Breast epithelium (tissue), 4 donors: ENCODE measurements at places on chromosomes 5 and 9.
A peak's percentile ranks its signal among the peaks of the same experiment; 100 is the strongest.

GRCh38 chr9:87546704-87547103, 49.0 kb downstream of the DAPK1 start:
- no peaks in the 10 kb centered on the region for H3K4me1 ChIP-seq
- H3K36me3 ChIP-seq = no peaks in the 10 kb centered on the region
- H3K27me3 ChIP-seq = peaks cover 3% of the 10 kb centered on the region
- no peak overlapping the region for H3K4me3 ChIP-seq

GRCh38 chr5:55855509-55855908, 4.4 kb downstream of the IL31RA start:
- H3K27me3 ChIP-seq = no peaks in the 10 kb centered on the region
- no peak overlapping the region for H3K27ac ChIP-seq
- H3K4me1 ChIP-seq = no peaks in the 10 kb centered on the region
- H3K4me3 ChIP-seq = no peak overlapping the region

- no peak for DNase-seq
- H3K27me3 ChIP-seq = no peaks in the 10 kb centered on the region
- no peaks in the 10 kb centered on the region for H3K4me1 ChIP-seq
- H3K27ac ChIP-seq = no peak overlapping the region
- no peaks in the 10 kb centered on the region for H3K36me3 ChIP-seq
- no peak overlapping the region for H3K4me3 ChIP-seq
These were observed 6.8 kb downstream of the SLC1A3 start for GRCh38 chr5:36613241-36613640.

GRCh38 chr5:175246242-175246888, 197.6 kb downstream of the DRD1 start:
- no peak for DNase-seq
- H3K27me3 ChIP-seq = peaks cover 5% of the 10 kb centered on the region
- H3K36me3 ChIP-seq = no peaks in the 10 kb centered on the region
- no peaks in the 10 kb centered on the region for H3K4me1 ChIP-seq

- H3K27ac ChIP-seq = no peak overlapping the region
- H3K4me1 ChIP-seq = no peaks in the 10 kb centered on the region
- H3K27me3 ChIP-seq = no peaks in the 10 kb centered on the region
- peaks cover 6% of the 10 kb centered on the region for H3K36me3 ChIP-seq
- no peak overlapping the region for H3K4me3 ChIP-seq
These were observed 1.8 kb downstream of the MARVELD2 start for GRCh38 chr5:69416699-69417098.

- no peaks in the 10 kb centered on the region for H3K27me3 ChIP-seq
- H3K36me3 ChIP-seq = no peaks in the 10 kb centered on the region
- DNase-seq = no peak
- no peak overlapping the region for H3K27ac ChIP-seq
These were observed 2265.3 kb upstream of the C9orf72 start for GRCh38 chr9:29838491-29839020.

DNA sequence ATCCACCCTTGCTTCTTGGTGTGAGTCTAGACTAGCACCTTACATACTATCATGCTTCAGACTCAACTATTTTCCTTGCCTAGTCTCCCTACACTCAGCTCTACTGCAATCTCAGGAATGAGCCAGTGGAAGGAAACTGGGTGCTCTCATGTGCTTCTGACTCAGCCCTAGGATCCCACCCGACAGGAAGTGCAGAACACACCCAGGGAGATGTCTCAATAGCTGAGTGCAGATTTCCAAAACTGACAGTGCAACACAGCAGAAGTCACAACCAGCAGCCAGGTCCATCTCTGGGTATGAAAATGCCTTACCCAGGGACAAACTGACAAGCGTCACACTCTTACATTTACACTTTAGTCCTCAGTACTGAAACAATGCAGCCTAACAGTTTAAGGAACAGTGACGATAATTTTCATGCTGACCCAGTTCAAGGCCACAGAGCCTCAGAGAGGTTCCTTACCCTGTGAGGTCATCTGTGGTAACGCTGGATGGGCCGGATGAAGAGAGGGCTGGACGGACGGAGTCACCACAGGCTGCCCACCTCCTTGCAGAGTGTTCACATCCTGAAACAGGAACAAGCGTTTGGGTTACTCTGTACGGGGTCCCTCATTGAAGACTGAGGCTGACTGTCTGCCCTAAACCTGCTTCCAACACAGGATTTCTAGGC, 33.0 kb downstream of the FKBP15 start:
- DNase-seq = no peak
- H3K27ac ChIP-seq = peak overlapping the region; percentile 41
- peaks cover 4% of the 10 kb centered on the region for H3K36me3 ChIP-seq
- H3K4me3 ChIP-seq = no peak overlapping the region

GRCh38 chr5:124477062-124477461, 269.4 kb downstream of the ZNF608 start:
- no peak for DNase-seq
- H3K4me3 ChIP-seq = no peak overlapping the region
- no peaks in the 10 kb centered on the region for H3K27me3 ChIP-seq
- no peaks in the 10 kb centered on the region for H3K4me1 ChIP-seq

- H3K4me1 ChIP-seq = no peaks in the 10 kb centered on the region
- H3K27me3 ChIP-seq = no peaks in the 10 kb centered on the region
- no peaks in the 10 kb centered on the region for H3K36me3 ChIP-seq
- H3K27ac ChIP-seq = peak overlapping the region; percentile 97
- DNase-seq = no peak
- peak overlapping the region; percentile 80 for H3K4me3 ChIP-seq
These were observed 644 bp downstream of the TSC1 start for GRCh38 chr9:132943651-132944293.

DNA sequence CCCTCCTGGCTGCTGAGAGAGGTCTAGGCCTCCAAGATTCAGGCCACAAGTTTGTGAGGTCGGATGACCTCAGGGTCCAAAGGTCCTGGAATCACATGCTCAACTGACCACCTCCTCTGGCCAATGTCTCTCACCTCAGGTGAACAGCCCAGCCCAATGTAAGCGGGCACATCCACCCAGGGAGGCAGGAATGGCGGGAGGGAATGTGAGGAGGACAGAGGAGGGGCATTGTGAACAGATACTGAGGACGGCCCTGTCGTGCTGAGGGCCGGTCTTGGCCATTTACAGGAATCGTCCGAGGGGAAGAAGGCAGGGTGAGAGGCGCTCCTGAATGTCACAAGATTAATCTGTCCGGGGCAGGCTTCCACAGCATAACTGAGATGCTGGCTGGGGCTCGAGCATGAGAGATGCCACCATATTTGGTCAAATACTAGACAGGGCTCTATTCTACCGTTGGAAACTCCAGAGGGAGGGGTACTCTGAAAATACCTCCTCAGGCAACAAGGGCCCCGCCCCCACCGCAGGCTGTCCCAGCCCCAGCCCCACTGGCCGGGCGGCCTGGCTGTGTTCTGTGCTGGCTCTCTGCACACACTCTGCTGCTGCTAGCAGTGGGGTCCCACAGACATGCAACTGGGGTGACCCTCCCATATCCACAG, 1.5 kb upstream of the IL17B start:
- no peak overlapping the region for H3K4me3 ChIP-seq
- no peak for DNase-seq
- no peaks in the 10 kb centered on the region for H3K27me3 ChIP-seq

DNA sequence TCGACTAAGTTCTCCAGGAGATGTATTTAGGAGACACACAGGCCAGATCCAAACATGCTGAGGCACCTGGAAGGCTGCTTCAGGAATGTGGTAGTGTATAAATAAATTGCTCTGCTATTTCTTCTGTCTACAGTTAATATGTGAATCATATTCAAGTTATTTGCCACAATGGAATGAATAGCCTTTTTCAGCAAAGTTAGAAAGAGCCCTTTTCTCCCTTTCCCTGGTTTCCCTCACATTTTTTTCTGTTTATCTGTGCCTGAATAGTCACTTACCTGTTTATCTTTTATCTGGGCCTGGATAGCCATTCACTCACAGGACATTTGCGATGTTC, 44.1 kb upstream of the CLINT1 start:
- no peak for DNase-seq
- no peak overlapping the region for H3K4me3 ChIP-seq
- no peaks in the 10 kb centered on the region for H3K27me3 ChIP-seq
- H3K4me1 ChIP-seq = no peaks in the 10 kb centered on the region

DNA sequence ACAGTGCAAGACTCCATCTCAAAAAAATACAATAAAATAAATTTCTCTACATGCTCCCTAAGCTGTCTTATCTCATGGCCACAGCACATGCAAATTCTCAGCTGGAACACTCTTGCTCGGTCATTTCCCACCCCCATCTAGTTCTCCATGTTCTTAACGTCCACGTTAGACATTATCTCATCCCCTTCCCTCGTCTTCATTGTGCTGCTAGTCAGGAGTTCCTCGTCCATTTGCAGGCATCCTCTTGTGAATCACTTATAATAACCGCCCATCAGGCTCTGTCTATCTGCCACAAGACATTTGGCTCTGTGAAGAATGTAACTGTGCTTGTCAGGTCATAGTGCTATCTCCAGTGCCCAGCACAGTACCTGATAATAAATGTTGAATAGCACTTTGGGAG, 32.9 kb upstream of the GOLGA1 start:
- no peaks in the 10 kb centered on the region for H3K4me1 ChIP-seq
- no peaks in the 10 kb centered on the region for H3K27me3 ChIP-seq
- H3K4me3 ChIP-seq = no peak overlapping the region
- no peak overlapping the region for H3K27ac ChIP-seq

DNA sequence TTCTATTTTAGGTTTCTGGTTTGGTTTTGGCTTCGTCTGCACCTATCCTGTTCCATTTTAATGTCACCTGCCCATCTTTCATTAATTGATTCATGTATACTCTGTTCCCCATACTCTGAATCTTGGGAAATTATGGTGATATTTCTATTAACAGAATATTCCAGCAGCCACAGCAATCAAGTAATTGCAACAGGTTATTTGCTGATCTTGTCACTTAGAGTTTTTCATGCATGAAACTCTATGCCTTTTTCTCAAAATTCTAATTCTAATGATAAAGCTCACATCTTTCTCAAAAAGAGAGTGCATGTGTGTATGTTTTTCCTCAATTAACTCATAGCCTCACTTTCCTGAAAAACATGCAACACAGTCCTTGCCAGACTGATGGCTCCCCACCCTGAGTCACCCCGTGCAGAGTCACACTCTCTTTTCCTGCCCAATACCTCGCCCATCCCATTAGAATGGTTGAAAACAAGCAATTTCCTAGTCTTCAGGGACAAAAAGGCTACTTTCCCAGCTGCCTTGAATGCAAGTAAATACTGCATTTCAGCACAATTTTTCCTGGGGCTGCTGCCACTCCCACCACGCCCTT, 15.6 kb downstream of the GFRA3 start:
- H3K27me3 ChIP-seq = no peaks in the 10 kb centered on the region
- no peaks in the 10 kb centered on the region for H3K4me1 ChIP-seq
- H3K4me3 ChIP-seq = no peak overlapping the region
- no peak for DNase-seq

DNA sequence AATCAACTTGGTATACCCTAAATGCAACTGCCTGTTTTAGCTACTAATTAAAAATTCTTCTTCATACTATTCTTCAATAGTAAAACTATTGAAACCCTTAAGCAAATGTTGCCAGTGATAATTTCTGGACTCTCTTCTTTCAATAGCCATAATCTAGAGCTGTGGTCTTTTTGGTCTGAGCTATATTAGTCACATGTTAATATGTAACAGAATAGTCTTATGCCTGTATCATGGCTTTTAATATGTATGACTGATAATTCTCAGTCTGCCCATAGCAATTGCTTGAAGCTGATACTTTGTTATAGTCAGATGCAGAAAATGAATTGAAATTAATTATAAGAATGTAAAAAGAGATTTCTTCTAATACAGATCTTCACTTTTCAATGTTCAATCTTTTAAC, 1871.9 kb upstream of the CDH6 start:
- no peaks in the 10 kb centered on the region for H3K36me3 ChIP-seq
- H3K27ac ChIP-seq = no peak overlapping the region
- no peak for DNase-seq
- no peak overlapping the region for H3K4me3 ChIP-seq
- H3K4me1 ChIP-seq = no peaks in the 10 kb centered on the region
- no peaks in the 10 kb centered on the region for H3K27me3 ChIP-seq

DNA sequence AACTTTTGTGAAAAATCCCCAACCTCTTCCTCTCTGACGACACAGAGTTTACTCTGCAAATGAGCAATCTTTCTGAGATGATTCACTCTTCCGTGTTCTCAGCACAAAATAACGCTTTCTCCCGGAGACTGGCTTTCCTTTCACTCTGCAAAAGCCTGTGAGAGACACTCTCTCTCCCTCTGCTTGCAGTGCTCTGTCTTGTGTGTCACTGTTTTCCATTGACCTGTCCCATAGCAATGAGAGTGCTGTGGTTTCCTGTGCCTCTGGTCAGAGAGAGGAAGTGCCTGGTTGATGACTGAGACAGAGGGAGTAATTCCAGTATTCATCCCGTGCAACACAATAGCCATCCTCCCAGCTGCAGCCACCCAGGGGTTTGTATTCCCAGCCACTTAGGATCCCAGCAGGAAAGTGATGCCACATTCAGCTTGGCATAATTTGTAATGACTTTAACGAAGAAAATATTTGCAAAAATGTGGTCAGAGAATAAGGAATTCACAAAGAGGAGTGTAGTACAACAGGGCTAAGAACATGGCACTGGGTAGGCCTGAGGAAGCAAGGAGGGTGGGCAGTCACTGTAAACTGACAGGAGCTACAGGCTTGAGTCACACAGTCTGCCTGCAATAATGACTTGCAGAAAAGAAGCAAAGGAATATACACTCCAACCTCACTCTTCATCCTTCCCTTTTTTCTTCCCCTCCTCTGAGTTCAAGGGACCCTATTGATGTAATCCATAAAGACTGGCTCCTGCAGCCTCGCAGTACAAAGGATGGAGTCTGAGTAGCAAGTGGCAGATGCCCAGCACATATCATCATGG, 463.5 kb upstream of the RGMB start:
- peak overlapping the region; percentile 9 for H3K27ac ChIP-seq
- H3K36me3 ChIP-seq = no peaks in the 10 kb centered on the region
- no peaks in the 10 kb centered on the region for H3K27me3 ChIP-seq
- no peak for DNase-seq

GRCh38 chr9:114656301-114656700, 1.3 kb downstream of the TEX53 start:
- H3K4me1 ChIP-seq = no peaks in the 10 kb centered on the region
- no peaks in the 10 kb centered on the region for H3K27me3 ChIP-seq
- no peak overlapping the region for H3K27ac ChIP-seq
- no peak overlapping the region for H3K4me3 ChIP-seq
- no peak for DNase-seq

- no peaks in the 10 kb centered on the region for H3K27me3 ChIP-seq
- H3K27ac ChIP-seq = no peak overlapping the region
- no peak for DNase-seq
- no peaks in the 10 kb centered on the region for H3K36me3 ChIP-seq
These were observed 245.9 kb downstream of the SYK start for GRCh38 chr9:91047529-91047928.

DNA sequence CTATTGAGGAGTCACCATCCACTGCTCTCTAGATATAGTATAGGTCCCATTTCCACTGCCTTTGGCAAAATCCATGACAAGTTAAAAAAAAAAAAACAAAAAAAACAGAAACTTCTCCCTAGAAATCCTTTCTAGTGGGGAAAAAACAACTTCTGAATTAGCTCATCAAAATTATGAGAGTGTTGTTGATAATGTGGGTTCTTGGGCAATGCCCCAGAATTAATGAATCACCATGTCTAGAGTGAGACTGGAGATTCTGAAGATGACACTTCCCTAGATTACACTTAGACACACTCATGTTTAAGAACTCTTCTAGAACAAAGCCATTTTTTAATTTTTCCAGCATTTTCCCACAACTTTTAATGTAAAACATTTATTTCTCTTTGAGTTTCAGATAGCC, 728.0 kb upstream of the C9orf72 start:
- H3K36me3 ChIP-seq = no peaks in the 10 kb centered on the region
- no peak overlapping the region for H3K27ac ChIP-seq
- DNase-seq = no peak
- no peaks in the 10 kb centered on the region for H3K27me3 ChIP-seq
- no peaks in the 10 kb centered on the region for H3K4me1 ChIP-seq

- H3K4me3 ChIP-seq = no peak overlapping the region
- H3K36me3 ChIP-seq = no peaks in the 10 kb centered on the region
- no peaks in the 10 kb centered on the region for H3K27me3 ChIP-seq
- DNase-seq = no peak
- no peak overlapping the region for H3K27ac ChIP-seq
These were observed 64.3 kb downstream of the FEM1C start for GRCh38 chr5:115480271-115480670.
